ENCODE measurements at places on chromosomes 6 and 20.
A peak's percentile ranks its signal among the peaks of the same experiment; 100 is the strongest.

DNA sequence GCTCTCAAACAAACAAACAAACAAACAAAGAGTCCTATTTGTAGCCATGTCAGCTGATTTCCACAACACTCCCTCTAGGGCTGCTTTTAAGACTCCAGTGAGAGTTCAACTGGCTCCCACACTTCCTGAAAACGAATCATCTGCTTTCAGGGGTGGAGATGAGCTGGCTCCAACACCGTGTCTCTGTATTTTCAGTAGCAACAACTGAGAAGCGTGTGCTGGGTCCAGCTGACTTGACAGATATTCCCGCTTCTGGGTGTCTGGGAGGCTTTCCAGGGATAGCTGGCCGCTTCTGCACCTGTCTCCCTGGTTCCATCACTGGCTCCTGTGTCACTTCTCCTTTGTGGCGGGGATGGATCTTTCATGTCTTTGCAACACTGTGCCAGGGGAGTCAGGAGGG, 272.5 kb upstream of the SOX4 start:
- DNase-seq, result no peak

DNA sequence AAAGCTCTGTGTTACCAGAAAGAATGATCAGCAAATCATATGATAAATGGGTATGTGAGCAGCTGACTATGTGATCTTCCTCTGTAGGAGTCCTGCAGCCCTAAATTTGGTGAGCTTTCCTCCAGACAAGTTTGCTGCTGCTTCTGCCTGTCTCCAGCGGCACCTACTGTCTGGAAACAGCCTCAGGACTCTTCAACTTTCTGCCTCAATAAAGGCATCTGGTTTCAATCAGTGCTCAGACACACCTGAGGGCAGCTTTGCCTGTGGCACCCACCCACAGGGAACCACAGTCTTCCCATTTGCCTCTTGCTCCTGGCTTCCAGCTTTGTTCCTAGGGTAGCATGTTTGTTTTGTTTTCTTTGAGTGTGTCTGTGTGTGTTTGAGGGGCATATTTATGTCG, 727.9 kb upstream of the MAN1A1 start:
- DNase-seq, result no peak

DNA sequence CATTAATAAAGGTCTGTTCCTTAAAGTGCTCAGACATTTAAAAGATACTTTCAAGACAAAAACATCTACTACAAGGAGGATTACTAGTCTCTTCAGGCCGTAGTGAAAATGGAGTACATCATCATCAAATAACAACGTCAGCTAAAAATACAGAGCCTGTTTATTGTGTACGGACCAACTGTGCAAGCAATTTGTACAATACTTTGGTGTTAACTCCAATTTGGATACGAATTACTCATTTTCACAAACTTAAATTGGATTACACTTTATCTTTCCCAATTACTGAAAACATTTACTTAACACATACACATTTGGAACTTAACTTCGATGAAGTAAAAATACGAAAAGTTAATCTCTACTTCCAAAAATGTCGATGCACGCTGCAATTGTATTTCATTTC, 802 bp downstream of the CYP39A1 start:
- DNase-seq, result no peak

- no peak for DNase-seq
Measured at GRCh38 chr6:30849903-30850651, 34.2 kb upstream of the DDR1 start.

DNA sequence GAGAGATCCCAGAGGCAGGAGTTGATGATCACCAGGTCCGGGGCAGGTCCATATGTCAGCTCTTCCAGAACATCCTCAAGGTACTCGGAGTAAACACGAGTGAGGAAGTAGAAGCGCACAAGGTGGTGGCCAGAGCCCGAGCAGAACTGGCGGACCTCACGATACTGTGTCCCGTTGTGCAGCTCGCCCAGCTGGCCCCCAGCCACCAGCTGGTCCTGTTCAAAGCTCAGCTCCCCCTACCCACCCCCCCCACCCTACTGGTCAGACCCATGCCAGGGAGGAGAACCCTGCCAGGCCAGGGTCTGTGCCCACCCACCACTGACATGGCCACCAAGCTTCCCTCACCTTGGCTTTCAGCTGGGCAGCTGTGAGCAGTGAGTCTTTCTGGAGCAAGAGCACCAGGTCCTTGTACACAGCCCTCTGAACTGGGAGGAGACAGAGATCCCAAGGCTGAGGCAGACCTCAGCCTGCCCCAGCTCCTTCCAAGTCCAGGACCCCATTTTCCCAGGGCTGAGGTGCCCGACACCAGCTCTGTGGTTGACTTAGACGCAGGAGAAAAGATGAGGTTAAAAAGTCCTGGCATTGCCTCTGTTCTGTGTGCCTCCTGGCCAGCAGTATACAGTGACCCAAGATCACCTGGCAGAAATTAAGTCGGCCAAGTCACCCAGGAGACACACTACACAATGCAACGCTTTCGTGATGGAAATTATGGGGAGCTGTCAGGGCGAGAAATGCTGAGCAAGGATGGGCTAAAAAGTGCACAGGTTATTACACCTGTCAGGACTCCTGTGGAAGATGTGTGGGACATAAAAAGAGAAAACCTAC, 1.4 kb downstream of the PCED1A start:
- no peak for DNase-seq

- no peak for DNase-seq
Measured at GRCh38 chr20:57570145-57570850, 9.4 kb downstream of the PCK1 start.

- no peak for DNase-seq
Measured at GRCh38 chr6:123527406-123527805, 109.3 kb downstream of the TRDN start.

DNA sequence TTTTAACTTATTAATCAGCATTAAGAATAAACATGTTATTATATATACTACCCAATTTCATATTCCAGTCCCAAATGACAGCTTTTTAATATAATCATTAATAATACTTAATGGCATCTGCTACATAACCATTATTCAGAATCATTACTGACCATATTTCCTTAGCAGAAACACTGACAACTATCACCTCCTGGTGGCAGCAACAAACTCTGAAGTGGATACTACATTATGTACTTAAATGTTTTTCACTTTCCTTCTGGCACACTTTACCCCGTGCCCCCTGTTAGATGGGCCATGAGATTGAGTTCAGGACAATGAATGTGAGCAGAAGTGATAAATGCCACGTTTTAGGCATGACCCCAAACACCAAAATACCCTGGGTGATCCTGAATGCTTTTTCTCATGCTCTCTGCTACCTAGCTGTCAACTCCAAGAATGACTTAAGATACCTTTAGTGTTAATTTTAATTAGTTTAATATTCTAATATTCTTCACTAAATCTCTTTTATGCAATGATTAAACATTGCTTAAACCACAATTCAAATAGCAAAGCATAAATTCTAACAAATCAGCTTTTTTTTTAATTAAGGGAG, 77.1 kb downstream of the LMBRD1 start:
- no peak for DNase-seq

- DNase-seq, result no peak
Measured at GRCh38 chr6:7145885-7146828, 38.4 kb downstream of the RREB1 start.

GRCh38 chr6:133512410-133513016, 271.4 kb downstream of the EYA4 start:
- DNase-seq, result peak; percentile 65

DNA sequence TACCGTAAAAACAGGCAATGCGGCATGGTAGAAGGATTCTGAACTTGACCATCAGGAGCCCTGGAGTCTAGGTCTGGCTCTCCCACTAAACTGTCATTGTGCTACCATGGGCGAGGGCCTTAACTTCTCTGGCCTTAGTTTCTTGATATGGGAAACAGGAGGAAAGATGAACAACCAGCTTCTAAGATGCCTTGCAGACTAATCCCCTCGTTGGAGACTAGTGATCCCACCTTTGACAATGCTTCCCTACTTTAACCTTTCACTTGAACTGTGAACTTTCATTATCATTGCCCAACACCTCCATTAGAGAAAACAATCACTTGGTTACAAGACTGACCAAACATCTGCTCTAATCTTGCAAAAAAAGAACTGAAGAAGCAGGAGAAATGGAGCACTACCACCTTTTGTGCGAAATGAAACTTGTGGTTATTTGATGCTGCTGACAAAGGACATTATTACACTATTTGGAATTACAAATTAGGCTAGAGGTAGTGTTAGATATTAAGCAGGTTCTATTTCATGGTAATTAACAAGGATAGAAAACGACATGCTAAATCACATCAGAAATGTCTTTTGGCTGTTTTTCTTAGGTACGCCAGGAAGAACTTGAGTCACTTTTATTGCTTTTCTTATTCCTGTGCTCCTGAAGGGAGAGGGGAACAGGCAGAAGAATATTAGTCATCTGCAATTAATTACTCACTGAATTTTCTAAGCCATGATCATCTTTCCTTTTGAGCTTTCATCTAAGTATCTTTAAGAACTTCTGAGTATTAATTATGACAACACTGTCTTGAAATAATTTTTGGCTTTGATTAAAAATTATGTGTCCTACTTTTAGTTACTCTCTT, 39.1 kb upstream of the ARHGAP18 start:
- no peak for DNase-seq

- peak; percentile 91 for DNase-seq
Measured at GRCh38 chr20:19211661-19212468, 577 bp upstream of the SLC24A3 start.

GRCh38 chr6:161575523-161576254, 301.8 kb upstream of the AGPAT4 start:
- DNase-seq, result no peak

GRCh38 chr6:123515715-123516114, 121.0 kb downstream of the TRDN start:
- DNase-seq, result no peak

DNA sequence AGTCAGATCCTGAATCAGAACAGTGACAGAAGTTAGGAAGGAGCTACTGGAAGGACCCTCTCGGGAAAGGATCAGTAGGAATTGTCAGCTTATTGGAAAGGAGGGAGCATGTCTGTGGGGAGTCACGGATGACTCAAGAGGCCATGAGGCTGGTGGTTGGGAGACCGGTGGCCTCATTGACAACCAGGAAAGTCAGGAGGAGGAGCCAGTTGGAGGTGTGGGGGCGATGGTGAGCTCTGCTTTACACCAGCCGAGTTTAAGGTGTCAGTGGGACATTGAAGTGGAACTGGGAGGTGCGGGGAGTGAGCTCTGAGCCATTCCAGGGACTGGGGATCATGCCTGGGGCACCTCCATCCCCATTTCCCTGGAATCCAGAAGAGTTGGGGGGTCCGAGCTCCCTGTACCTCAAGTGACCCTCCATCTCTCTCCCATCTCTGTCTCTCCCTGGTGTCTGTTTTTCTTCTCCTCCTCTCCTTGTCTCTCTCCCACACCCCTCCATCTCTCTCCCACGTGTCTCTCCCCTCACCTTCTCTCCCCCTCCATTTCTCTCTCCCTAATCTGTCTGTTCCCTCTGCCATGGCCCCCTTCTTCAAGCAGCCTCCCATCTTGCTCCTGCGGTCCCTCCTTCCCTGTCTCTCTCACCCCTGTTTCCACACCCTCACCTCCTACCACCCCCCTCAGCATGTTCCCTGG, 14.3 kb upstream of the ZBTB9 start:
- DNase-seq, result no peak

DNA sequence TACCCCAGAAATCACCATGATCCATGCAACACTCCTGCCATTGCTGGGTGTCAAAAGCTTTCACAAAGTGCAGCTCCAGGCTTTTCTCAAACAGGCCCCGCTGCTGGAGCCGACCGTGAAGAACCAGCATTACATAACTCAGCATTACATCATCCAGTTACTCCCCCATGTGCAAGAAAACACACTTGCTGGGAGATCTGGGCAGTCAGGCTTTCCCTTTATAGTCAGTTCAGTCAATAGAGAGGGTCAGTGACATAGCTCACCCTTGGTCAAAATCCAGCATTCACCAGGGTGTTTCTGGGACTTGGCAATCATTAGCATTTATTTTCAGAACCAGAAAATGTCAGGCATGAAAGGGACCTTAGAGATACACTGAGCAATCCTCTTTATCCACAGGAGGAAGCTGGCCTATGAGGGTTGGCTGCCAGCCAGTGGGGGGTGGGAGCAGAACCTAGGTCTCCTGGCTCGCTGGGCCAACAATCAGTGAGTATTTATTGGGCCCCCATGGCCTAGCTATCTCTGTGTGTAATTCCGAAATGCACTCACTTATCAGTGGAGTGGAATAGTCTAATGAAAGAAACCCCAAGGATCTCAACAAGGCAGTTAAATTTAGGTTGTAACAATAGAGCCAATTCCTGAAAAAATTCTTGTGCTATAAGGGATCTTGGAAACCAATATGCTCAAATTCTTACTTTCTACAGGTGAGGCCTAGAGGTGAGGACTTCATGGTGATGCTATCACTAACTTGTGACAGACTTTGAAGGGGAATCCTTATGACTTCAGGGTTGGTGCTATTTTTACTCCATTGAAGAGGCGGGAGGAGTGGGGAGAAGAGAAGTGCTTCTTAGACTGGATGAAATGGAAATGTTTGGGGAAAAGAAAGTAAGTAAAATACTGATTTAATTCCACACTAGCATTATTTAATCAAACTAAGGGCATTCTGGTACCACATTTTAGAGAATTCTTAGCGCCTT, 54.6 kb downstream of the LYRM4 start:
- DNase-seq, result peak; percentile 48

DNA sequence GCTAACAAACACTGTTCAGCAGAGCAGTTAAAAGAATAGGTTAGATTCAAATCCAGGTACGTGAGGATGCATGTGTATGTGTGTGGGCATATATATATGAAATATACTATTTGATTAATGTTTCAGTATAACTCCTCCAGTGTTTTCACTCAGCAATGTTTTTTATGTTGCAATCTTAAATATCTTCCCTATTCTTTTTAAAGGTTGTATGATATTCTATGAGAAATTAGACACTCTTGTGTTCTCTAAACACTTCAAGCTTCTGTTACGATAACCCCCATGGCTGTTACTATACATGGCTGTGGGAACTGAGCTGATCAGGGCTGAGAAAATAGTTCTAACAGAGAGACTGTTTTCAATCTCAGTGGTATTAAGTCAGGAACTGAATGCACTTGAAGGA, 421.0 kb downstream of the CBLN4 start:
- no peak for DNase-seq

DNA sequence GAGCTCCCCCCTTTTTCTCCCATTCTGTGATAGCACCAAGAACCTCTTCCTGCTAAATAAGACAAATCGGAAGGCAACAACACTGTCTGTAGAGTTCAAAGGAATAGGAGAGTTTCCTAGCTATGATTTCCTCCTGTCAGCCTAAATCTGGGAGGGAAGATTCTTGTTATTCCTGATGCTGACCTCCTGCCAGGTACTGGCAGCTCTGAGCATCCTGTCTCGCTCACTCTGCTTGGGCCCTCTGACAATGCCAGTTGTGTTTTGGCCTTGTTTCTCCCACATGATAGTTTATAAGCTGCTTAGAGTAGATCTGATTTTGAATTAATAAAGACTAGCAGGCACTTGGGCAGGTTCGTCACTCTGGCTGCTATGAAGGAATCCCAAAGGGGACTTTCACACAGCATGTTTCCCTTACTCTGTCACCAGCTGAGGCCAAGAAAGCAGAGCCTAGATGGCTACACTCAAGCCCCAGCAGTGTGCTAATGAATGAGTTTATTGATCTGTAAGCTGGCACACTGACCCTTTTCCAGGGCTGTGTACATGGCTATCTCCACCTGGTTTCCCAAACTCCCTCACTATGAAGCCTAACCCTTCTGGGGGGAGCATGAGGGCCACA, 52.3 kb downstream of the UQCC1 start:
- DNase-seq, result no peak

- DNase-seq, result peak; percentile 41
Measured at GRCh38 chr20:61614706-61615100, 362.6 kb downstream of the CDH4 start.

All from posterior cingulate gyrus (tissue), 11 donors.